Left ventricle myocardium inferior (tissue), 1 donor: ENCODE measurements at places on chromosomes 4 and X. TPM values are rescaled to one million over a fixed set of nuclear protein-coding genes. Genes with fewer than 3 reads are reported as not detected.

The CHIC1 gene
- 13.4 TPM for total RNA-seq

The POU4F2 gene
- not detected for total RNA-seq

The SLC7A11 gene
- total RNA-seq = 0.19 TPM

The MAMLD1 gene
- total RNA-seq = 1.8 TPM

The GLRA3 gene
- total RNA-seq = not detected

The LEF1 gene
- 0.41 TPM for total RNA-seq

The CCDC160 gene
- total RNA-seq = not detected

The UGT2B17 gene
- total RNA-seq = not detected

The PNMA6A gene
- total RNA-seq = 1.4 TPM

The VEGFC gene
- total RNA-seq = 7.5 TPM

The DCAF8L1 gene
- total RNA-seq = not detected

The THAP9 gene
- total RNA-seq = 5.6 TPM

The CT45A9 gene
- not detected for total RNA-seq

The TMEM156 gene
- not detected for total RNA-seq

The COL4A5 gene
- 10.8 TPM for total RNA-seq

The RAB9B gene
- 29.3 TPM for total RNA-seq

The GPRIN3 gene
- 9.0 TPM for total RNA-seq

The BEND2 gene
- not detected for total RNA-seq

The XK gene
- 11.0 TPM for total RNA-seq

The APEX2 gene
- 8.4 TPM for total RNA-seq

The FAM90A26 gene
- not detected for total RNA-seq

The RASL11B gene
- 8.7 TPM for total RNA-seq

The CLDN34 gene
- total RNA-seq = not detected

The EMD gene
- 55.6 TPM for total RNA-seq

The TMEM33 gene
- total RNA-seq = 22.5 TPM

The SLC2A9 gene
- total RNA-seq = 8.2 TPM

The HS3ST1 gene
- 2.4 TPM for total RNA-seq

The RNF212 gene
- total RNA-seq = not detected

The FGG gene
- total RNA-seq = not detected

The H2BW2 gene
- not detected for total RNA-seq

The DSPP gene
- not detected for total RNA-seq

The ADAMTS3 gene
- total RNA-seq = 0.60 TPM

The EPHA5 gene
- not detected for total RNA-seq

The GPM6B gene
- 4.5 TPM for total RNA-seq

The MAGIX gene
- total RNA-seq = 2.4 TPM

The PDGFRA gene
- 24.8 TPM for total RNA-seq

The KIT gene
- 1.2 TPM for total RNA-seq

The FGF5 gene
- total RNA-seq = 1.2 TPM

The TRIM2 gene
- 20.2 TPM for total RNA-seq

The ZNF81 gene
- 5.8 TPM for total RNA-seq

The CRMP1 gene
- 1.4 TPM for total RNA-seq

The CXorf38 gene
- total RNA-seq = 3.7 TPM

The GPRASP3 gene
- 4.8 TPM for total RNA-seq

The SOD3 gene
- 64.2 TPM for total RNA-seq

The TLR7 gene
- 0.69 TPM for total RNA-seq

The TRIM60 gene
- not detected for total RNA-seq

The F8 gene
- total RNA-seq = 49.7 TPM

The EDA gene
- total RNA-seq = 7.3 TPM

The RHOXF1 gene
- total RNA-seq = not detected
